ENCODE measurements at places on chromosomes 11 and 22.

DNA sequence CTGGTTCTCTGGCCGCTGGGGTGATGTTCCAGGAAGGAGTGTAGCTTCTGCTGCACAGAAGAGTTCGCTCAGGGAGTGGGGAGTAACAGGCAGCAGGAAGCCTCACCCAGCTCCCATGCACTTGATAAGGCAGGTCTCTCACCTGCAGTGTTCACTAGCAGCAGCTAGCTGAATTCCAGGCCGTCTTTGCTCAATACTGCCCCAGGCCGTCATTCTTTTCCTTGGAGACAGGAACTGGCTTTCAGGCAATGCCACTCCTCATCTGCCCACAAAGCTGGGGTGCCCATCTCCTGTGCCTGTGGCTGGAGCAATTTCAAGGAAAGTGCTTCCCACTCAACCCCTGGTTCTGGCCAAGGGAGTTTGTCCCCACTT lies 66.1 kb downstream of the ARHGAP42 start:
- no peak for DNase-seq

GRCh38 chr22:41181349-41182241 lies 23.5 kb upstream of the L3MBTL2 start:
- peak; percentile 23 for DNase-seq

DNA sequence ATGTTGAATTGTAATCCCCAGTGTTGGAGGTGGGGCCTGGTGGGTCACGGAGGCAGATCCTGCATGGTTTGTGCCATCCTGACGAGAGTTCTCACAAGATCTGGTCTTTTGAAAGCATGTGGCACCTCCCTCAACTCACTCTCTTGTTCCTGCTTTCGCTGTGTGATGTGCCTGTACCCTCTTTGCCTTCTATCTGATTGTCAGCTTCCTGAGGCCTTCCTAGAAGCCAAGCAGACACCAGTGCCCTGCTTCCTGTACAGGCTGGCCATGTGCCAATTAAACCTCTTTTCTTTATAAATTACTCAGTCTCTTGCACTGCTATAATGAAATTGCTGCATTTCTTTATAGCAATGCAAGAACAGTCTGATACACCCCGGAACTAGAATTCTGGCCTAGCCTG lies 13.1 kb downstream of the PTPN5 start:
- no peak for DNase-seq

DNA sequence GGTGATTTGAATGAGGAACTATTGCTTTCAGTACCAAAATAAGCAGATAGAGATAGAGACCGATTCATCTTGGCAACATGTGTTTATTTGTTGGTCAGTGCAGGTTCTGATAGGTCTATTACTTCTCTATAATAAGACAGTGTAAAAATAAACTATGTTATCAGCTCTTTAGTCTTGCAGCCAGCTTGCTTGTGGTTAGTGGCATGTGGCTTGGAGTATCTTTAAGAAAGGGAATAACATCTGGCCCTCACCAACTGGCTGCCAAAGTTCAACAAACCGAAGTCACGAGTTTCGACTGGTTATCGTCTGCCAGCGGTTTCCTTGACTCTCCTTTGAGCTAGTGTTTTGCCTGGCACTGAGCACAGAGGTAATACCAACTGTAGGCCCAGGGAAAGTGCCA lies 71.8 kb downstream of the CTTN start:
- DNase-seq, result no peak

All from muscle of back (tissue), 13 donors.